ENCODE measurements at places on chromosomes 2 and 18.

- DNase-seq, result no peak
These were observed 250.5 kb upstream of the SKOR2 start for GRCh38 chr18:47501946-47502345.

GRCh38 chr18:74994502-74995418 is 214.2 kb downstream of the PTGR3 start:
- peak; percentile 48 for DNase-seq

- no peak for DNase-seq
These were observed 45.0 kb downstream of the MBD5 start for GRCh38 chr2:148065936-148066335.

DNA sequence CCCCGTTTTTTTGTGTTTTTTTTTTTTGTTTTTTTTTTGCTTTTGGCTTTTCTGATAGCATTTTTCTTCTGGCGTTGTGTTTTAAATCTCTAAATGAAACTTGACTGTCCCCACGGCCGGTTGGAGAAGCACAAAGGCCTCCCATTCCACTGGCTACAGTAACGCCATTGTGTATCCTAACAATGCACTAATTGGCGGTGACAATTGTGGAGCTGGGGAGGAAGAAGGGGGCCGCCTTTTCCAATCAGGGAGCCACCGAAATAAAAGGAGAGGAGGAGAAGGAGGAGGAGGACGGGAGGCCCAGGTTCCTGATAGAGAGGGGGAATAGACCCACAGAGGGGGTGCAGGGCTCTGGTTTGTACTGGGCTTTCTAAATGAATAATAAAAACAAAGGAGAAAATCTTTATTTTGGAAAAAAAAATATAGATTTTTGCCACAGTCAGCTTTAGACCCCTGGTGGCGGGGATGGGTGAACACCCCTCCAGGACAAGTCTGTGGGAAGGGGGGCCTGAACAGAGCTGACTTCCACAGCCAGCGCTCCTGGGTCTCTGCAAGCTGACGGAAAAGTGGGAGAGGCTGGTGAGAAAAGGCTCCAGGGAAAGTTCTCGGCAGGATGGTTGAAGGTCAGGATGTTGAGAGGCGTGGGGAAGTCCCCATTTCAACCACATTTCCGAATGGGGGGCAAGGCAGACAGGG is 43.7 kb upstream of the FZD5 start:
- DNase-seq, result no peak

- no peak for DNase-seq
These were observed 98.7 kb upstream of the THOC1 start for GRCh38 chr18:366466-367061.

- DNase-seq, result no peak
These were observed 540 bp downstream of the SOX11 start for GRCh38 chr2:5692561-5693286.

GRCh38 chr18:68944826-68945225 is 146.9 kb downstream of the CCDC102B start:
- DNase-seq, result no peak
